AG04450 (cell line): ENCODE measurements at places on chromosomes 13 and 19. TPM values are rescaled to one million over a fixed set of nuclear protein-coding genes. Genes with fewer than 3 reads are reported as not detected.

KIR3DL2 gene
- not detected in 2 replicates for polyA plus RNA-seq

MTUS2 gene
- polyA plus RNA-seq = 0.02 TPM in 1 of 2 replicates, not detected in the other

ZNF677 gene
- polyA plus RNA-seq = 24.3 and 32.6 TPM in 2 replicates

PGLYRP1 gene
- not detected in 2 replicates for polyA plus RNA-seq

ZNF43 gene
- 4.1 and 6.3 TPM in 2 replicates for polyA plus RNA-seq

DNA sequence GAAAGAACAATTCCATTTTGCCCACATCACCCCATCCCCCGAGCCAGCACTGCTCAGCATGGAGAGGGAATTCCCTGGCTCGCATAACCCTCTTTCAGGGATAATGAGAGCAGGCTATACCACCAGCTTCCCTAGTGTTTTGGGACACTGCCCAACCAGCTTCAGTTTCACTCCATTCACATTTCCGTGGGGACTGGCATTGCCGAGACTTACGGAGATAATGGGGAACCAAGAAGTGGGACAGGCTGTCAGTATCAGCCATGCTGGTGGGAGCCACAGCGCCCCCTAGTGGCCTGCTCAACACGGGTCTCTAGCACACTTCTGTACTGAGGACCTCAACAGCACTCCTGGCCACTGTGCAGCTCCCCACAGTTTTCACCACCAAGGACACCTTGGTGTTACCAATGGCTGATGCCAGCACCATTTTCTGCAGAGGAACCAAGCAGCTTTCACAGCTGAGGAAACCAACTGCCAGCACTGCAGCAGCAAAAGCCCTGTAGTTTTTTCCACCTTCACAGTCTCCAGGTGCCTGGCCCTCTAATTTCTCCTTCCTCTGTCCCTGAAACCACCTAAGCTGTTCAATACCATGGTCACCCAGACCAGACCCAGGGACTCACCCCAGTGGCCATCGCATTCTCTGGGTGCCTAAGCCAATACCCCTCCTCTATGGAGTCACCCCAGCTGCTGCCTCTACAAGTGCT is 23.7 kb downstream of the SLC6A16 start:
- DNase-seq = no peak

DNA sequence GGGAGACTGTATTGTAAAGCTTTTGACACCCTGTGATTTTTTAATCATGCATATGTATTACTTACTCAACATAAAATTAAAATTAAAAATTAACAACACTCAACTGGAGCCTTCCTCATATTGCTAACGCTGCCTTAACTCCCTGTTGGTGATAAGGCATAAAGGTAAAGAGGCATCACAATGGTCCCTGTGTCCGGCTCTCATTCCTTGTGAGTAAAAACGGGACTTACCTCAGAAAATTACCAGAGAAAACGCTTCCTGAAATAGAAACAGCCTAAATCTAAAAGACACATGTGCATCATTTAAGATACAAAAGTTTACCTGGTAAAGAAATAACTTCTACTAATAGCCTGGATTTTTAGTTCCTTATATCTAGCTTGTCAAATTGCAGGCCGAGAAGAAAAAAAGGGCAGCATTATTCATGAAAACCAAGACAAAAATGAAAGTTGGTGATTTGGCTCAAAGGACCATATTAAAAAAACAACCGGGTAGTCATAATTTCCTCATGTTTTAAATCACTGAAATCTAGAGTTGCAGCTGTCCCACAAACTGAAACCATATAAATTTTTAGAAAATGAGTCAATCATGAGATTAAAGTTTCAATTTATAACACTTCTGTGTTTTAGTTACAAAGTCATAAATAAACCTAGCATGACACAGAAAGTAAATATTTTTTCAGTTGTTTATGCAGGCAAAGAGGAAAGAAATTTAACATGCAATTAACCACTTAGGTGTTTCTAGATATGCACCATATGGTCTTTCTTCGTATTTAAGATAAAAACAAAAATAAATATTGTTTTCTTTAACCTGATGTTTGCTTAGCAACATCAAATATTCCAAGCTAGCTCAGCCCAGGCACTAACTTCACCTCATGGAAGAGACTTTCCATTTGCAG is 94.7 kb downstream of the MIPEP start:
- DNase-seq = peak; percentile 68

- no peak for DNase-seq
Measured at GRCh38 chr19:46022431-46023310, at the start of gene PGLYRP1. PGLYRP1 (minus strand) TSS chr19:46023053; CDS start chr19:46023021, 32 bp downstream.

- DNase-seq = no peak
Measured at GRCh38 chr19:29887442-29887855, 54.6 kb upstream of the URI1 start.

GRCh38 chr13:111076155-111077013 is 38.7 kb upstream of the ARHGEF7 start:
- DNase-seq = no peak
